ENCODE measurements at places on chromosomes 12 and 14. TPM values are rescaled to one million over a fixed set of nuclear protein-coding genes. Genes with fewer than 3 reads are reported as not detected.

Gene ERGIC2
- 13.2 TPM for total RNA-seq

DNA sequence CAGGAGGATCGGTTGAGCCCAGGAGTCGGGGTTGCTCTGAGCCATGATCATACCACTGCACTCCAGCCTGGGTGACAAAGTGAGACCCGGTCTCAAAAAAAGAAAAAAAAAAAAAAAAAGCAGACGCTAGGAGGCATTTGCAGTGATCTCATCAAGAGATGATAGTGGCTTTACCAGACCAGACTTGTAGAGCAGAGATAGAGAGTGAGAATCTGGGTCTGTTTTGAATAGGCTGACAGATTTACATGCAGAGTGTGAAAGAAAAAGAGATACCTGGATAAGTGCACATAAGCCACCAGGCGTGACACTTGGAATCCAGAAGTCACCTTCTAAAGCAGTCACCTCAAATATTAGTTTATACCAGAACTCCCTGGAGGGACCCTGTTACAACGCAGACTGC is 21.1 kb upstream of the FLRT2 start:
- no peak for DNase-seq

DNA sequence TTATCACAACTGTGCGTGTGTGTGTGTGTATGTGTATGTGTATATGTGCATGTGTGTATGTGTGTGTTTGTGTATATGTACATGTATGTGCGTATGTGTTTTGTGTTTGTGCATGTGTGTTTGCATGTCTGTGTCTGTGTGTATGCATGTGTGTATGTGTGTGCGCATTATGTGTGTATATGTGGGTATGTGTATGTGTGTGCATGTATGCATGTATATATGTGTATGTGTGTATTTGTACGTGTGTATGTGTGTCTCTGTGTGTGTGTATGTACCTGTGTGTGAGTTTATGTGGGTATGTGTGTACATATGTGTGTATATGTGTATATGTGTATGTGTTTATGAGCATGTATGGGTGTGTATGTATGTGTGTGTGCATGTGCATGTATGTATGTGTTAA is 37.6 kb upstream of the PIWIL1 start:
- DNase-seq, result no peak

GRCh38 chr14:66920196-66920595 is 269.0 kb upstream of the GARIN2 start:
- DNase-seq, result peak; percentile 4

Gene PAX9
- total RNA-seq, result not detected

- DNase-seq, result peak; percentile 80
Observed at GRCh38 chr14:23057757-23058653, 685 bp upstream of the CDH24 start.

Data from fibroblast of the aortic adventitia (primary cell).